Stimulated activated CD4-positive, alpha-beta T cell treated with anti-CD3 and anti-CD28 coated beads, Interleukin-1b, Interleukin-23, amount 100 ng/mL, for 4 hours (primary cell): ENCODE measurements at places on chromosomes 1 and 21.

DNA sequence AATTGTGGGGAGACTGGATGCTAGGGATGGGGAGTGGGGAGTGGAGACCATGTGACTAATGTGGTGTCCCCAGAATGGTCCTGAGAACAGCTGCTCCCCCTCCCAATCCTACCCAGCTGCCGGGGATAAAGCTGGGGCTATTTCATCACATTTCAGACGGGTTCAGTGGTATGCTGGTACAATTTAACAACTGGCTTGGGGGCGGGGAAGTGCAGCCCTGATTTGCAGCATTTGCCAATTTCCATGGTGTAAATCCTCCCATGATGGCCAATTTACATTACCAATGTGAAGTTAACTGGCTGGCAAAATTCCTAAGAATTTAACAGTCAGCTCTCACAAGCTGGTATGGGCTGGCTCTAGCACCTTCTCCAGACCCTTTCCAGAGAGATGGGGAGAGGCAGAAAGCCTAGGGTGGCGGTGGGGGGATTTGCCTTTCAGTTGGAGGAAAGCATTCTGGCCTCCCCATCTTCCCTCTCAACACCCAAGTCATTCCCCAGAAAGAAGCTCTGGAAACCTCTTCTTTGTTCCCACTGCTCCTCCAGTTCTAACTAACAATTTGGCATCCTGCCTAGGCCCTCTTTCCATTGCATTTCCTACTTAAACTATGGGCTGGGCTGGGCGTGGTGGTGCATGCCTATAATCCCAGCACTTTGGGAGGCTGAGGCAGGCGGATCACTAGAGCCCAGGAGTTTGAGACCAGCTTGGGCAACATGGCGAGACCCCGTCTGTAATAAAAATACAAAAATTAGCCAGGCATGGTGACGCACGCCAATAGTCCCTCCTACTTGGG lies 11.3 kb upstream of the ADGRB2 start:
- no peak for DNase-seq

DNA sequence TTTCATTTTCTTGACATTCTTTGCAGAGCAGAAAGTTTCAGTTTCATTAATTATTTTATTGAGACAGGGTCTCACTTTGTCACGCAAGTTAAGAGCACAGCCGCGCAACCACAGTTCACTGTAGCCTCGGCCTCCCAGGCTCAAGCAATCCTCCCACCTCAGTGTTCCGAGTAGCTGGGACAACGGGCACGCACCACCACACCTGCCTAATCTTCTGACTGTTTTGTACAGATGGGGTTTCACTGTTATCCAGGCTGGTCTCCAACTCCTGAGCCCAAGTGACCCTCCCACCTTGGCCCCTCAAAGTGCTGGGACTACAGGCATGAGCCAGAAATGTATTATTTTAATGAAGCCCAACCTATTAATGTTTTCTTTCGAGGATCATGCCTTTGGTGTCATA lies 3.0 kb upstream of the SPATC1L start:
- DNase-seq, result no peak

GRCh38 chr1:66954208-66954607 lies 29.4 kb downstream of the MIER1 start:
- DNase-seq, result no peak

GRCh38 chr1:25182629-25183028 lies 49.7 kb downstream of the SYF2 start:
- DNase-seq, result no peak

GRCh38 chr1:108628665-108629064 lies 32.2 kb downstream of the HENMT1 start:
- DNase-seq, result no peak

DNA sequence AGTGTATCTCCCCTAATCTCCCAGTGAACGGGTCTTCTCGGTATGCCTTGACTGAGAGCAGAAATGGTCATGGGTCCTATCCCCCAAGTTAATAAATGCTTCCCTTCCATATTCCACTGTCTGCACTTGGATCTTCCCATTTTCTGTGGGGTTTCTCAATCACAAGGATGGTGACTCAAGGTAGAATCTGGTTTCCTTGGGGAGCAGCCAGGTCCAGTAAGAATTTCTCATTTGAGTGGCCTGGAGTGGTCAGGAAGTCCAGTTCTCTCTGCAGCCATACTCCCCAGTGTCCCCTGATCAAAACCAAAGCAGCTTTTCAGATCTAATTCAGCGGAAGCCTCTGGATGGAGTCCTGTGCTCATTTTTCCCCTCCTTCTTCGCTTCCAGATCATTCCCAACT lies 14.8 kb upstream of the SLC27A3 start:
- DNase-seq, result no peak

- no peak for DNase-seq
These were observed 67.6 kb upstream of the SDC3 start for GRCh38 chr1:30976143-30976542.

DNA sequence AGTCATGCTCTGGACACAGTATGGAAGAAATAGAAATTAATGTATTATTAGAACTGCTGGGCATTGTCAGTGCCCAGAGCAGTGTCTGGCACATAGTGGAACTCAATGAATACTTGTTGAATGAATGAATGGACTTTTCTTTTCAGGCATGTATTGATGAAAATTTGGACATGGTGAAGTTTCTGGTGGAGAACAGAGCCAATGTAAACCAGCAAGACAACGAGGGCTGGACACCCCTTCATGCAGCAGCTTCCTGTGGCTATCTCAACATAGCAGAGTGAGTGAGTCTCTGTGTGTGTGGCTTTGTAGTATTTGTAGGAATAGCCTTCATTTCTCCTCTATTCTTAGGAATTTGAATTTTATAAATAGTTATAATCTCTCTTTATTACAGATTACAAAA lies 68.1 kb downstream of the PPP1R12B start:
- no peak for DNase-seq
